ENCODE measurements at places on chromosomes 7 and 10.

- no peak for DNase-seq
Observed at GRCh38 chr7:7861211-7861633, 107.4 kb upstream of the GLCCI1 start.

DNA sequence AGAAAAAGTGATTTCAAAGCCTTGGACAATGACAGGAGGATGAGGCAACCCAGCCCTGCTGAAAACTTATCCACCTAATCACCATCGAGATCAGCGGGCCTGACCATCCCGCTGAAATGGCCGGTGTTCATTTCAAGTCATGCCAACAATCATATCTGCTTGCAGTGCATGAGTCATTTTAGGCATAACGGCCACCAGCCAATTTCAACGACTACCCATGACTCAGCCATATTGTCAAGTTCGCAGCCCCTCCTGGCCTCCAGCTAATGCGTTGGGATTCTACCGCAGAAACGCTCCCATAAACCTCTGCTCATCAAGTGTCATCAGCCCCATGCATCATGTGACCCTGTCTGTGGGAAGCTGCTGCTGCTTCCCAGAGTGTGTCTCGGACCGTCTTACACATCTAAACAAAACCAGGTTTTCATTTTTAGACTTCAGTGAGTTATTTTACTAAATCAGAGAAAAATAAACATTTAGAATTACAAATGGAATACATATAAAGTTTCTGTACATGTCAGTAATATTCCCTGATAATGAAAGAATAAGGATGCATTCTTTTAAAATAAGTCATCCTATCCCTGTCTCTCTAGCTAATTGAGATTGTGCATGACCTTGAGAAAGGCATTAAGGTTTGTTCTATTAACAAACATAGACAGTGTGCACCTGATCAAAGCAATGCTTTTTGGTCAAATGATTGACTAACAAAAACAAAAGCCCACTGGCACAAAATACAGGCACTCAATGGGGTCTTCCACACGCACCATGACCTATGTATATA lies 188.9 kb downstream of the ADAM12 start:
- DNase-seq = no peak

DNA sequence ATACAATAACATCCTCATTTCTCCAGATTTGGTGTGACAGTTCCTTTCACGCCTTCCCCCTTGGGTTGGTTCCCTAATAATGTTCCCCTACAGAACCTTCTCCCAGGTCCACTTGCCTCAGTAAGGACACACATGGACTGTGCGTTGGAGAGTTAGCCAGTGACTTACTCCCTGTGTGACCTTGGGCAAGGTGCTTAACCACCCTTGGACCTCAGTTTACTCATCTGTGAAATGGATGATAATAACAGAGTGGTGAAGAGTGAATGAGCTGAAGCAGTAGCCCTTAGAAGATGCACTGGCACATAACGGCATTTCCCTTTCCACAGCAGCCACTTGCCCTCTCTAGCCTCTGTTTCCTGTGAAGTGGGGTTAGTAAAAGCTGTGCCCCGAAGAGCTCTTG lies 175.8 kb downstream of the PKD1L1 start:
- no peak for DNase-seq

DNA sequence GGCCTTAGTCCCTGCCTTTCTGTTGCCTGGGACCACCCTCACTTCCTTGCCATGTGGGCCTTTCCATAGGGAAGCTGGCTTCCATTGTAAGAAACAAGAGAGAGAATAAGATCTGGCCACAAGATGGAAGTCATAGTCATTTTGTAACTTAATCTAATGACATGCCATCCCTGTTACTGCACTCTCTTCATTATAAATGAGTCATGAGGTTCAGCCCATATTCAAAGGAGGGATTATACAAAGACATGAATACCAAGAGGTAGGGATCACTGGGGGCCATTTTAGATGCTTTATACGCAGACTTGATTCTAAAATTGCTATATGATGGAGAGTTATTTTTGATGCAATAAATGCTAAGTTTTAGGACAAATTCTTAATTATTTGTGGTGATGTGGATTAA lies 75.2 kb upstream of the CELF2 start:
- no peak for DNase-seq

GRCh38 chr10:57260175-57260574 lies 899.1 kb upstream of the ZWINT start:
- no peak for DNase-seq

- DNase-seq = no peak
Observed at GRCh38 chr10:76950354-76950753, 687.3 kb downstream of the KCNMA1 start.

DNA sequence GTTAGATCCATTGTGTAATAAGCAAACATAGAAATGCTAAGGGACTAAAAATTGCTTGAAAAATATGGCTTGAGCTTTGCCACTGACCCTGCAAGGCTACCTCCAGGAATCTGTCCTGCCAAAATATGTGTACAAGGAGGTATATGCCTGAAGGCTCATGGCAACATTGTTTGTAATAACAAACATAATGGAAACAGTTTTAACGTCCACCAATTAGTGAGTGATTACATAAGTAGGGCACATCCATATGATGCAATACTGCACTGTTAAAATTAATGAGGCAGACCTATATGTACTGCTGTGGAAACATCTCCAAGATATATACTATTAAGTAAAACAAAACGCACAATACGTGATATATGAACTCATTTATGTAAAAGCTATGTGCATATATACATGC lies 13.1 kb upstream of the GOT1 start:
- no peak for DNase-seq

- DNase-seq = no peak
Observed at GRCh38 chr10:15172306-15172840, 3.9 kb upstream of the NMT2 start.

- no peak for DNase-seq
Observed at GRCh38 chr10:17076626-17077345, 52.8 kb downstream of the CUBN start.

GRCh38 chr10:33476757-33477273 lies 142.3 kb upstream of the NRP1 start:
- no peak for DNase-seq

DNA sequence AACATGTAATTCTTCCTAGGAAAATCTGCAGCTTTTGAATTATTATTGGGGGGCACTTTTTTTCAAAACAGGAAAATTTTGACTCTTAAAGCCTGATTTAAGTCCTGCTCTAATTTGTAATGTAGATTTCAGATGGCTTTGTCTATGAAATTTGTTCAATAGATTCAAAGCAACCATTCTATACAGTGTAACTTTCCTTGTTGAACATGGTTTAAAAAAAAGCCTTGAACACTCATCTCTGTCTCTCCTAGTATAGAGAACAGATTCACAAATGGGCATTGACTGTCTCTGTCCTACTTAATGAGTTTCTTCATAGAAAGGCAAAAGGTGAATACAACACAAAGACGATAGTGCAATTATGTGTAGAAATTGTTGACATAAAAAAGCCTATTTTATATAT lies 269.4 kb upstream of the ETV1 start:
- no peak for DNase-seq

DNA sequence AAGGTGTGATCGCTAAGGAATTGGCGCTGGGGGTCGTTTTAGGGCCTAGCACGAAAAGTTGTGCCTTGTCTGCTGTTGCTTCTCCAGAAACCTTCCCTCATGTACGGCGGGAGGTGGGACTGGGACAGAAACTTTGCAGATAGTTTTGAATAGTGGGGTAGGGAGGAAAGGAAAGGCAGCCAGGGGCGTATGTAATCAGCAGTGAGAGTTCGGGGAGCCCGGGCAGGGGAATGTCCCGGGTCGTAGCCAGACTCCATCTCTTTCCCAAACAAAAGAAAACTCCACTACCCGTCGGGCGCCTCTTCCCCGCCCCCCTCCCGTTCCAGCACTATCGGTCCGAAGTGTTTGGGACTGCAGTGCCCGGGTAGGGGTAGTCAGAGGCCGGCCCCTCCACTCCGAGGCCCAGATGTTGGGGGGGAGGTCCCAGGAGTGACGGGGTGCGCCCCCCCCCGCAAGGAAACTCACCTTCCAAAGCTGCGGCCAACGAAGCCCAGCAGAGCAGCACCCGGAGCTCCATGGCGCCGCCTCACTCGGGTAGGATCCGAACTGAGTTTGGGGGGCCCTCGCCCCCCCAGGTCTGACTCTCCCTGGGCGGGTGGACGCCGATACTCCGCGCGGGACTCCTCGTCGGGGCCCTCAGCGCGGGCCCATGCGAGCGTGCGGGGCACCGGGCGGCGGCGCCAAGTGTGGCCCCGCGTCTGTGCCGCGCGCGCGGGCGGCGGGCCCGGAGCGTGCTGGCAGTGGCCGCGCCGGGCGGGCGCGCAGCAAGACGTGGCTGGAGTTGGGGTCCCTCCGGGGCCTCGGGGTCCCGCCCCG lies 601 bp downstream of the EPHB4 start:
- no peak for DNase-seq

DNA sequence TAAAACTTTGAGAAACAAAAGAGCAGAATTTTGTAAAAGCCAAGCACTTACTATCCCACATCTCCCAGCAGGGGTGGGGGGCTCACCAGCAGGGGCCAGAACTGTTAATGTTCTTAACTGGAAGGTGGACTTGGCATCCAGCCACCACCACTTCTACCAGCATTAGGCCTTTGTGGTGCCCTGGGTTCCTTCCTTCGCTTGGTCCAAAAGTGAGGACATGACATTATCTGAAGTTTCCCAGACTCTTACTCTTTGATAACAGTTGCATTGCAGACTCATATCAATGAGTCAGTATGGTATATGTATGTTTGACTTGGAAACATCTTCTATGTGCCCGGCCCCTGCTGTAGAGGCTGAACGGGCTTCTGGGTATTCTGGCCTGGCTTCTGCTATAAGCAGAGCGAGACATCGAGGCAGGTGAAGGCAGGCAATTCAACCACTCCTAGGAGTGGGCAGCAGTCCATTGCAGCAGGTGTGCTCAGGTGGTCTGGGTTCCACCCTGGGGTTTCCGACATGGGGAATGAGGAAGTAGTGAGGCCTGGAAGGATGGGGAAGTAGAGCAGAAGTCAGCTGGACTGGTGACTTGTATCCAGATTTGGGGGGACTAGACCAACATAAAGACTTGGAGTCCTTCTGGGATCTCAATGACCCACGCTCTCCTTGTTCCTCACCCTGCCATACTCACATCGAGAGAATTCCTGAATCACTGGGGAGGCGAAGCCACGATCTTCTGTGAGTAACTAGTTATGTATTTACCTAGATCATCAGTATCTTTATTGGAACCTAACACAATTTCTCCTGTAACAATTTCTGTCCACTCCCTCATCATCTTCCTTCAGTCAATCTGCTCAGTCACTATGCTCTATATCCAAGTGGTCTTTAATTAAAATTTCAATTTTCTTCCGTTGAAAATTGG lies 4.1 kb downstream of the ZNF777 start:
- no peak for DNase-seq

DNA sequence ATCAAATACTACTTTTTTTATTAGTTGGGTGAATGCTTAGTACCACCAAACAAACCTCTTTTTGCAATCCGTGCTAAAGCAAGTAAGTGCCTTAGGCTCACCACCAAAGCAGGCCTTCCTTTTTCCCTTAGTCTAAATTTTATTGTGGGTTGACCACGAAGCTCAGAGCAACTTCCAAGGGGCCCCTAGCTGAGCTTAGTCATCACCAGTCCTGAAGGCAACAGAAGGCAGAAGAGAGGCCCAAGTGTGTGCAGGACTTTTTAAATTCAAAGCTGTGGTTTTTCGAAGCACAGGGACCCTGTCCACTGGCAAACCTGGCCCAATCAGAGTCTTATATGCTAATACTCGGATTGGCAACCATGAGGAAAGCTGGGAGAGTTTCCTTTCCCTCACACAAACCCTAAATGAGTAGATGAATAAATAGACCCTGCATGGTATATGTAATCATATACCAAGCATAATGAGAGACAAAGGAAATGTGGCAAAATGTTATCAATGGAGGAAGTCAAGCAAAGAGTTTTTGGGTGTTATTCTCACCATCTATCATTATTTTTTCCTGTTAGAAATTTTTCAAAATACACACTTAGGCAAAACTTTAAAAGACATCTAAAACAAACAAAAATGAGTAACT lies 453.2 kb upstream of the GALNT17 start:
- peak; percentile 52 for DNase-seq

DNA sequence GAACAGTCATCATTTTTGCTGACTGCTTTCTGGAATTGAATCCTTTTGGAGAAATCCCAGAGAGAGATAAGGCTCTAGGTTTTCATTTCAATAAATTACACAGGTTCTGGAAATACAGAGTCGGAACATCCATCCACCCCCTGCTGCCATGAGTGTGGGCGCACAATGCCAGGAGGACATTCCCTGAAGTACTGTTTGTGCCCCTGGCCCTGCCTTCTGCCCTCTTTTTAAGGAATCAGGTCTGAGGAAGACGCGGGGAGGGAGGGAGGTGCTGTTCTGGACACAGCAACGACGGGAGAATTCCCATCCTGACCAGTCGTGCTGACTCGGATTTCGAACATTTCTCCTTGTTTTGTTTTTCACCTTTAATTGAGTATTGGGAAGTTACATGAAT lies 69.0 kb downstream of the SEC61G start:
- no peak for DNase-seq

DNA sequence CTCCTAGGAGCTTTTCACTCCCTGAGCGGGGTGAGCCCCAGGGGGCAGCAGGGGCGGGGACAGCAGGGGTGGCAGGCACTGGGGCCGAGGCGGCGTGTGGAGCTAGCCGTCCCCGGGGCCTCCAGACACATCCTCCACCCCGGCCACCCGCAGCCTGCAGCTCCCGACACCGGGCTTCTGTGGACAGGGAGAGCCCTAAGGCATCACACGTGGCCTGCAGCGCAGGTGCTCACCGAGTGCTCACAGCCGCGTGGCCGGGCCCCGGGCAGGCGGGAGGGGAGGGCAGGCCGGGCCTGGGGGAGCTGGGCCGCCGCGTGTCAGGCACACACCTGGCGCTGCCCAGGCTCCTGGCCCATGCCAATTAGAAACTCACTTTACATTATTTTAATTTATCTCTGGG lies 51.4 kb downstream of the MICALL2 start:
- no peak for DNase-seq

DNA sequence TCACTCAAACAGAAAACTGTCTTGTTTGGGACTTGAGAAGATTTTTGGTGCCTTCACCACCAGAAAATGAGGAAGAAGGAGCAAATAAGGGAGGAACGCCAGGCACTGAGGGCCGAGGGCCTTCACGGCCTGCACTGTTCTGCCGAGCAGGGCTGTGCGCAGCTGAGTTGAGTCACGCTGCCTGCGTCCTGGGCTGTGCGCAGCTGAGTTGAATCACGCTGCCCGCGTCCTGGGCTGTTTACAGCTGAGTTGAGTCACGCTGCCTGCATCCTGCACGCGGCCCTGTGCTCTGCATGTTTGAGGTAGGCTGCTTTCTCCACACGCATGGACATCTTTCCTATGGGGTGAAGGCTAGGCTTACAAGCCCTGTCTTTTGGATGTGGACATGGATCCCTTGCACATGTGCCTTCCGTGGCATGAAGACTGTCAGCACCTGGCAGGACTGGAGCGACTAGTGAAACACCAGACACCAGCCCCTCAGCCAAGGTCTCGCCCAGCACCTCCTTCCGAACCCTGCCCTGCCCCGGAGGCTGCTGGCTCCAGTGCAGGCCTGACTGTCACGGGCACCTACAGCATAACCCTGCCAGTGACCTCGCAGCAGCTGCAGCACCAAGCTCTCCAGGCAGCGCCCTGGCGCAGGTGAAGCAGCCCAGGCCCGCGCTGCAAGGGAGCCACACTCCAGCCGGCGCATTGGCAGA lies 96.7 kb downstream of the HTR5A start:
- DNase-seq = no peak

Measured in DND-41 (cell line).